Kidney epithelial cell (primary cell): ENCODE measurements at places on chromosomes 3 and 15. TPM values are rescaled to one million over a fixed set of nuclear protein-coding genes. Genes with fewer than 3 reads are reported as not detected.

DNA sequence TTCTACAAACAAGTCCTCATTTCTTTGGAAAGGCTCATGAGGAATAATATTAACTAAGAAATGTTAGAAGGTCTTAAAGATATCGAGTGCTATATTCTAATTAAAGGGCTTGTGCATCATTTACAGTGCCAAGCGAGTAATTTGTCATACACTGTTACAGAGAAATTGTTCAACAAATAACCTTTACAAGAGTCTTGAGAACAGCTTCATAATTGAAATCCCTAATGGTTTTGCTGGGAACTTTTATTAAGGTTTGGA lies 209.5 kb downstream of the MECOM start:
- no peak for DNase-seq

- DNase-seq: no peak
Observed at GRCh38 chr3:86990734-86991481, at the start of gene VGLL3. Gene VGLL3 (minus strand): TSS chr3:86991149. CDS start chr3:86990743, 406 bp downstream.

- no peak for DNase-seq
Observed at GRCh38 chr15:62369454-62369853, 204.4 kb upstream of the C2CD4B start.

- no peak for DNase-seq
Observed at GRCh38 chr3:94115482-94115881, 52.6 kb downstream of the NSUN3 start.

DNA sequence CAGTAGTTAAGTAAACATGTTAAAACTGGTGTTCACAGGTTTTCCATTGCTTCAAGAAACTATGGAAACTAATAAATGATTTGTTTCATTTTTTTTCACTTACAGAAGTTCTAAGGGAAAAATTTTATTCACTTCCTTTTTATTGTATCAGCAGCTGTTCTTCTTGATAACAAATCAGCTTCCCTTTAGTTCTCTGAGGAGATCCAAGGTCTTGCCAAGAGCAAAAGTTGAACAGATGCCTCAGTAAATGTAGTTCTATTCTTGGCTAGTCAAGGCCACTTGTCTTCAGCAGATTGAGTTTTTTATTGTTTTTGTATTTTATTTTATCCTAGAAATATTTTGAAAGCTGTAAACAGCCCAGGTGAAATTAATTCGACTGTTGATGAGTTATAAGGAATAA lies 41.8 kb downstream of the KCNH8 start:
- DNase-seq: no peak

GRCh38 chr15:66224946-66225345 lies 28.6 kb downstream of the MEGF11 start:
- DNase-seq: no peak

- DNase-seq: no peak
Observed at GRCh38 chr3:19886404-19886803, 47.6 kb downstream of the EFHB start.

GRCh38 chr3:57758686-57759085 lies 2.6 kb downstream of the SLMAP start:
- DNase-seq: no peak

DNA sequence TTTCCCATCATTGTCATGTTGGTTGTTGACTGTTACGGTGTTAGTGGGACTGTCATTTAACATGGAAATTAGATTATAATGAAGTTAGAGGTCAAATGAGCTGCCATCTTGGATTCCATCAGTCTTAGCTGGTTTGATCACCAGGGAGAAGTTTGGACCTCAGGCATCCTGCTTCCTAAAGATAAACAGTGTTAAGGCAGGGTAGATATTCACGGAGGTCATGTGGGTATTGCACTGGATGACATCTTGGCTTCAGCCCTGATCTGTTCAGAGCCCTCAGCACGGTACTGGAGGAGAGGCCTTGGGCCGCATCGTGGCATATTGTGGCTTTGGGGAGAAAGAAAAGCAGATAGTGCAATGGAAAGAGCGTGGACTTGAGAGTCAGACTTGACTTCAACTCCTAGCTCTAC lies 11.1 kb upstream of the MUC20 start:
- DNase-seq: no peak

GRCh38 chr15:58748852-58749531 lies 515 bp downstream of the ADAM10 start:
- DNase-seq: no peak

GRCh38 chr3:191721990-191722389 lies 261.0 kb downstream of the PYDC2 start:
- DNase-seq: no peak

- DNase-seq: no peak
Observed at GRCh38 chr3:60746695-60747416, 504.4 kb downstream of the FHIT start.

- DNase-seq: no peak
Observed at GRCh38 chr3:149589332-149589731, 68.5 kb downstream of the WWTR1 start.

DNA sequence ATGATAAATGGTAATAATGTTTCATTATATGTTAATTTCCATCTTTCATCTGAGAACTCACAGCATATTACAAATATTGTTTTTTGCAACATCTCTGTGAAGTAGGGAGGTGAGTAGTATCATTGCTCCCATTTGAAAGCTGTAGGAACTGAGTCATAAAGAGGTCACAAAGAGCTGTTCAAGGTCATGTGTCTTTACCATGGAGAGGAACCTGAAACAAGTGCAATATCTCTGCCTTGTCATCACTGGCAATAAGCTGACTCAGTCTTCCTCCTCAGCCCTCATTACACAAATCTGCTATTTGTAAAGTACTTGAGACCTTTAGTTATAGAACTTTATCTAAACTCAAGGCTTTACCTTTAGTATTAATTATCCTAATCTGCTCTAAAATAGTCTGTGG lies 4.4 kb upstream of the ATP13A4 start:
- DNase-seq: no peak

The SLC22A13 gene
- 0.34 TPM in 1 of 2 replicates, not detected in the other for total RNA-seq

The GOLGA6L2 gene
- total RNA-seq: not detected in 2 replicates

The TTLL13 gene
- 0.41 TPM in 1 of 2 replicates, not detected in the other for total RNA-seq

The ZNF662 gene
- total RNA-seq: 4.1 and 5.3 TPM in 2 replicates

The TFG gene
- total RNA-seq: 116 and 127 TPM in 2 replicates

The FAM98B gene
- 9.1 and 9.7 TPM in 2 replicates for total RNA-seq

The SCAANT1 gene
- total RNA-seq: not detected in 2 replicates

The CHL1 gene
- total RNA-seq: 0.27 and 0.33 TPM in 2 replicates

The OCA2 gene
- total RNA-seq: under 0.01 and 0.29 TPM in 2 replicates

The GRK7 gene
- total RNA-seq: not detected in 2 replicates

The TF gene
- total RNA-seq: under 0.01 TPM in 1 of 2 replicates, not detected in the other

The KLHL40 gene
- not detected in 2 replicates for total RNA-seq
